ENCODE measurements at places on chromosomes 5 and 9.

DNA sequence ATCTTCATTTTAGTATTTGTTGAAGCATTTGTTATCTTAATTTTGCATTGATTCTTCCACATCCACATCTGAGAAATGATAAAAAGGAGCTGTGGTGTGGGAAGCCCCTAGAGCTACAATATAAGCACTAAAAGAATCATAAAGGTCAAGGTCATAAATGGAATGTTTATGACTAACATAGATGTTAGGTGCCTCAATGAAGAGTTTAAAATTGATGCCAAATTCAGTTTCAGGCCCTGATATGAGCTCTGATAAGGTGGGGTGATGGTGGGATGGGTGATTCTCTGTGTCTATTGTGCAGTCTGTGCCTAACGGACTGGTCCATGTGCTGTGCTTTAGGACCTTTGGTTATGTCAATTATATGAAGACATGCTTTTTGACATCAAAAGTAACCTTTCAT is 61.2 kb upstream of the CAMK4 start:
- no peak for DNase-seq

DNA sequence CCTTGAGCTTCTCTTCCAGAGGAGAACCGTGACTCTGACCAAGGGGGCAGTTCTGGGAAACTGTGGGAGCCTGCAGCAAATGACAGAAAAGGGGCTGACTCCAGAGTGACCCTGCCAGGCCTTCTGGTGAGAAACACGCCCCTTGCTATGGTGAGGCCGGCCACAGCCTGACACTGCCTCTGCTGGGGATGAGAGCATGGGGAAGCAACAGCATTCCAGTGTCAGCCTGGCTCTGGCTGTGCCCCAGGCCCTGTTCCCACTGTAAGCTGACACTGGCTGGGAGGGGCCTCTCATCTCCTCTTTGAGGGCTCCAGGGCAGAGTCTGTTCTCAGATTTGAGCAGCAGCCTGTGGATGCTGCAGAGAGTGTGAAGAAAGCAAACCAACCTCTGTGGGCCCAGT is 180.0 kb upstream of the IL12B start:
- DNase-seq, result peak; percentile 52

GRCh38 chr5:77774981-77775789 is 954 bp downstream of the TBCA start:
- no peak for DNase-seq

DNA sequence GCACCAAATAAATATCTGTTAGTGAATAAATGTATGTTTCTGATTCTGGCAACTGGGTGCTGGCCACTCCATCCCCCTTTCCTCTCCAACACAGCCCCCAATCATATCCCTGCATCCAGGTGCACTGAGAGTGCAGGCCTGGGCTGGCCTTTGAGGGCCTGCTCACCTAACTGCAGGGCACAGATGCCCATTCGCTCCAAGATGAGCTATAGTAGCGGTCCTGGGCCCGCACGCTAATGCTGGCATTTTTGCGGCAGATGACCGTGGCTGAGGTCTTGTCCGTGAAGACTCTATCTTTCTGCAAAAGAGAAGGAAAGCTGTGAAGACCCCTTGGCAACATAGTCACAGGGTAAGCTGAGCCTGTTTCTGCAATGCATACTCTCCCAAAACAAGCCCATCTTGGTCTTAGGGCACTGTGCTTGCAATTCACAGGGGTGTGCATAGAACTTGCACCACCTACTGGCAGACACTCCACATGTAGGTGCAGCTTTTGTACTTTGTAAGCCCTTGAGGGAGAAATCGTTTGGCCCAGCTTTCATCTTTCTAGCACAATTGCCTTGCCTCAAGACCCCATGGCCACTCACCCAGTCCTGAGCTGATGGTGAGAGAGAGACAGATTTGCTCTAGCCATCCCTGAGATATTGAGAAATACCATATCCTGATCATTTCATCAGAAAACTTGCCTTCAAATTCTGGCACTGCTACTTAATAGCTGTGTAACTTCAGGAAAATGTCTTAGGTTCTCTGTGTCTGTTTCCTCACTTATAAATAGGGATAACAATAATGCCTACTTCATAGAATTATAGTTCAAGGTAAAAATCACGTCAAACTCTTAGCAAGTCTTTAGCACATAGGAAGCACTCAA is 13.5 kb downstream of the IL12B start:
- peak; percentile 74 for DNase-seq

Measured in fibroblast of villous mesenchyme (primary cell).